ENCODE measurements at places on chromosomes 1 and 21. TPM values are rescaled to one million over a fixed set of nuclear protein-coding genes. Genes with fewer than 3 reads are reported as not detected.
A peak's percentile ranks its signal among the peaks of the same experiment; 100 is the strongest.

DNA sequence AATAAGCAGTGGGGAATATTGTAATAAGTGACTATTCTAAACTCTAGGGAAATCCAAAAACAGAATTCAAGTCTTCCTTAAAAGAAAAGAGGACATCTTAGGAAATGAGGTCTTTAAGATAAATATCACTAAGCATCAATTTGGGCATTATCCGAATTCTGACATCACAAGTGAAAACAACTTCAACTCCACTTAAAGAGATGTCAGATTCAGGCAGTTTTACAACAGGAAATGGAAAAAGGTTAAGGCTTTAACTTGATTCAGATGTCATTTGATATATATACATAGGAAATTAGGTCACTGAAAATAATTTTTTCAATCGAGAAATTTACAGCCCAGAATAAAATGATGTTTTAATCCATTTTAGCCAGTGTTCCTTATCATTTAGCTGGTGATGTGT is 435.4 kb downstream of the SETD4 start:
- DNase-seq, result no peak

DNA sequence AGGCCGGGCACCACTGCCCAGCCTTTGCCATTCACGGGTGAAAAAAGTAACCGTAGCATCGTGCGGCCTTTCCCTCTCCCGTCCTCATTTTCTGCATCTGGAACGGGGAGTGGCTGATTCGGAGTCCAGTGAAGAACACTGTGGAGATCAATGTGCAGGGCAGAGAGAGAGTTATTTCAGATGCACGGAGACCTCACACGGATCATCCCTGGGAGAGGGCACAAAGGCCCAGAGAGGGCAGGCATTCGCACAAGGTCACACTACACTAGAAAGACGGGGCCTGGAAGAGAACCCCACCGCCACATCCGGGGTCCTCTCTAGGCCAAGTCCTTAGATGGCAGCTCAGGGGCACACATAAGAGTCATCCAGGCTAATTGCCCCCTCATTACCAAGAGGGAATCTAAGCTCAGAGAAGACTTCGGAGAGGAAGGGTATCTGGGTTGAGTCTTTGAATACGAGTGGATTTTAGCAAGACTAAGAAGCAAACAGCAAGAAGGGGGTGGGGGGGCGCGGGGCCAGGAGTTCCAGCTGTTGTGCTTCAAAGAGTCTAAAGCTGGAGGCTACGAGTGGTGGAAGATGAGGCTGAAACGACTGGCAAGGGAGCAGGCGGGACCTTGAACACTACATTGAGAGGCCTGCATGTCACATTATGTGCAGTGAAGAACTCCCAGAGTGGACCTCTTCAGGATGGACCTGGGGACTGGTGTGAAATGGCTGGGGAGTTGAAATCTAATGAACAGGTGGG is 857 bp downstream of the GPX7 start:
- no peak for DNase-seq

- no peak for DNase-seq
Measured at GRCh38 chr21:28636752-28637691, 355.7 kb downstream of the LTN1 start.

The SLC2A5 gene
- 3.6 TPM for total RNA-seq

GRCh38 chr1:17045150-17045549 is 8.7 kb downstream of the SDHB start:
- no peak for DNase-seq

DNA sequence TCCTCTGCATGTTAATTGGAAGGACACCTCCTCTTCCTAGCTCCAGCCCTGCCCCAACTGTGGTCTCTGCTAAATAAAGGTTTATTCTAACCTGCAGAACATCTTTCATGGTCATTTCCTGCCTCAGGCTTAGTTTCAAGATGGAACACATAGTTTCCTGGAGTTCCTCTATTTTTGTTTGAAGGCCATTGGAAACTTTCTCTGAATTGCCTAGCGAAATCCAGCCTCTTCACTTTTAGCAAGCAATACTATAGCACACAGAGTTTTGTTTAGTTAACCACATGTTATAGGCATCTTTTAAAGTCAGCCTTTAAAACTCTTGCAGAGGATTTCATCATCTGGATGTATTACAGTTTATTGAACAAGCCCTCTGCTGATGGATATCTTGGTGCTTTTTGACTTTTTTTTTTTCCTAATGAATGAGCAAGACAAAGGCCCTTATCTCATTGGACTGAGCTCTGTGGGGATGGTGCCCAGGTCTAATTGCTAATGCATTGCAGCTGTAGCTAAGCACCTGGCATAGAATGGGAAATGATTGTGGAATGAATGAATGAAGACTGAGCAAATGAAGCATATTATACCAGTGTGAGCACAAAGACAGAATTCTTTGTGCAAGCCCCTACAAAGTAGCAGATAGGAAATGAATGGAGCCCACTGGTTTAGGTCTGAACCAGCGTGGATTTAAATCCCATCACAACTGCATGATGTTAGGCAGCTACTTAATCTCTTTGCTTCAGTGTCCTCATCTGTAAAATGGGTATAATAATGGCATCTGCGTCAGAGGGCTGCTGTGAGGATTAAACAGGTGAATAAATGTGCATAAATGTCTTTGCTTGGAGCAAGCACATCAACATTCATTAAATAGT is 641 bp upstream of the CFAP107 start:
- DNase-seq, result no peak

DNA sequence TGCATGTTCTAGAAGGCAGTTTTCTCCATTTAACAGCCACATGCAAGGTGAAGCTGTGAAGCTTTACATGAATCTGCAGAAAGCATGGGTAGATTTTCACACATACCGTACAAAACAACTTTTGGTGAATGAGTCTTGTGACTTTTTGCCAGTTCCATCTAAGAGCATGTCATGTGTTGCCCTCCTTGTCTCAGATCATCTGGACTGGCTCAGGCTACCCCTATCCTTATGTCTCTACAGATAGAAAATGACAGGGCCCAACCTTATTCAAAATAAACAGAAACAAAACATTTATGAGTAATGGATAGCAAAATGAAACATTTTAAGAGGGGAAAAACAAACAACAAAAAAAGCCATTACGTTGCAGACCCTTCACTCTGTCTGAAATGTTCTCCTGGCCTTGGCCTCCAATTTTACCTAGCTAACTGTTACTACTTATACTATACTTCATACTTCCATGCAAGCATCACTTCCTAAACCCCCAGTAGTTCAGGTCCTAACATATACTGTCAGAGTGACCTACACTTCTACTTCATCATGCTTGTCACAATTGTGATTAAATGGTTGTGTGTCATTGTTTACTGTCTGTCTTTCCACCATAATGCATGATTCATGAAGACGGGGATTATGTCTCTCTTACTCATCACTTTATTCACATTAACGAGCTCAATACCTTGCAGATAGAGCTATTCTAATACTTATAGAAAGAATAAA is 39.0 kb downstream of the LRRC8C start:
- no peak for DNase-seq

The PTCH2 gene
- total RNA-seq, result 0.43 TPM

DNA sequence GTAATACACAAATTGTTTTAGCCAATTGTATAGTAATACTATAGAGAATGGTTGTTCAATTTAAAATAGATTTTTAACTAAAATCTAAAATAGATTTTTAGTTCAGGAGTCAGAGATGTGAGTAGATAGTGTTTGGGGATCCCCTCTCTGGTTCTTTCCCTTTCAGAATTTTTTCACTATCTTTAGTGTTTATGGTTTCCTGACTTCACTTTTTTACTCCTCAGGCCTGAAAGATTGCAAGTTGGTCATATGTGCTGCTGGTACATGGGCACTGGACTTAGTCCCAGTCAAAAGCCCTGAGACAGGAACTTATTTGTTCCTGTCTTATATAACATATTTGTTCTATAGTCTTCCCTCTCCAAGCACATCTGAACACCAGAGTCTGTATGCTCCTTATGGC is 96.8 kb upstream of the ATP1B1 start:
- DNase-seq, result no peak

The CRABP2 gene
- not detected for total RNA-seq

DNA sequence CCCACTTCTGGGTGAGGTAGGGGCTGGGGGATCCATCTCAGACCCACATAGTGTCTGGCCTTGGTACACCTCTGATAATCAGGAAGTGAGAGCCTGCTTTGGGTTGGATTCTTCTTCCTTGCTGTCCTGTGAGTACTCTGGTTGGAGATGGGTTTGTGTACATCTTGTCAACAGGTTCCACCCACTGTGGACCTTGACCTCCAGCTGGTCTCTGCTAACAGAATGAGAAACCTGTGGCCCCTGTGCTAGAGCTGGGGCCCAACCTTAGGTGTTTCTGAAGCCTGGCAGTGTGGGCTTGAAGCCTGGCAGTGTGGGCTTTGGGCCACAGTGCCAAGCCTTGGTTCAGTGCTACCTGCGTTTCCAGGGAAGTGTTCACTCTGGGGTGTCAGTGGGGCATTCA is 2.6 kb downstream of the ZBTB48 start:
- no peak for DNase-seq

DNA sequence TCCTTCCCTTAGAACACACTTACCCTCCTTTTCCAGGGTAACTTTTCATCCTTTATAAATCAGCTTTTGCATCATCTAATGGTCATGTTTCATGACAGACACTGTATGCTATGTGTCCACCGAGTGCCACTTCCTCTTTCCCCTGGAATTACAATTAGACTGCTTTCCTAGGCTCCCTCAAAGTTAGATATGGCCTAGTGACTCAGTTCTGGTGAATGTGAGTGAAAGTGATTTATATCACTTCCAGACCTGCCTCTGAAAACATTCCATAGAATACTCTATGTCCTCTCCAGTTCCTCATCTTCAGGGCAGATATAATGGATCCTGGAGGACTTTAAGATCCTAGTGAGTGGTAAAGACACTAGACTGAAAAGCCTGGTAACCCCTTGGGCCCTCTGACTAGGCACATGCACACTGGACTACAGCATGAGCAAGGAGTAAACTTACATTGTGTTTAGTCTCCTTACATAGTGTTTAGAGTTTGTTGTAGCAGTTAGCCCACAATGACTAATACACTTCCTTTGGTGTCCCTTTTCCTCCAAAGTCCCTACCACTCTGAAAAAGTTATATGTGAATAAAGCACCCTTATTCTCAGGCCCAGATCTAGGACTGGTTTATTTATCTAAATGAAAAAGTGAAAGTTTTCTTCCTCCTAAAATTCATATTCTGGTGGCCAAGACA is 59.3 kb downstream of the GPR88 start:
- no peak for DNase-seq

DNA sequence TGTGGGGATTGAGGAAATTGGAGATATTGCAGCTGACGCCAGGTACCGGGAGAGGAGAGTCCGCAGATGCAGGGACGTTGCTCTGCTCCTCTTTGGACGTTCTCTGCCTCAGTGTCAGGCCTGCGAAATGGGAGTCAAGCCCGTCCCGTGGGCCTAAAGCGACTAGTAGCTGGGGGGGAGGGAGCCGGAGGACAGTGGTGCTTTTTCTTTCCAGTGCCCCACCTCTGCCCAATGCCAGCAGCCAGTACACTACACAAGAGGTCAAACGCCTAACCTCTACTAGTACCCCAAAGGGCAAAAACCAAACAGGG is 413.6 kb upstream of the ESRRG start:
- DNase-seq, result peak; percentile 27

The RNF186 gene
- not detected for total RNA-seq

DNA sequence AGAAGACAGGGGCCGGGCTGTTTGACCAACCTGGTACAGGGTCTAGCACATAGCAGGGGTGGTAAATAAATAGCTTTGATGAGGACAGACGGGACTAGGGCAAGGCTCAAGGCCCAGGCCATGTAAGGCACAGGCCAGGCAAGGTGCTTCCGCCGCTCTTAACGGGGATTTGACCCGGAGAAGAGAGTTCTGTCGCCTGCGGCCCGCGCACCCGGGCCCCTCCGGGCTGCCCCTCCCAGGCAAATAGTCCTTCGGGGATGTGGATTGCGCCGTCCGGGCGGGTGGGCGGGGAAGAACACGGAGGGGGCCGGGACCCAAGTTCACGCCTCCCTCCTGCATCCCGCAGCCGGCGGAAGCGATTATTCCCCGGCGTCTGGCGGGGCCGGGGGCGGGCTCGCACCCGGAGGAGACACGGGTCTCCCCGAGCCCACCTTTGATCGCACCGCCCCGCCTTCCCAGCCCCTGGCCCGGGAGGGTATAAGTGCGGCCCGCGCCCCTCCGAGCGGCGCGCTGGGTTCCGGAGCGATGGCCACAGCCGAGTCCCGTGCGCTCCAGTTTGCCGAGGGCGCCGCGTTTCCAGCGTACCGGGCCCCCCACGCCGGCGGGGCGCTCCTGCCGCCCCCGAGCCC is at the start of gene MIXL1:
Gene MIXL1 (plus strand): TSS at position 508 of the 629 bp plus-strand sequence. CDS start 18 bp downstream, at position 526.
- DNase-seq, result no peak

The HCRTR1 gene
- 0.49 TPM for total RNA-seq

The ATP6V1G3 gene
- not detected for total RNA-seq

GRCh38 chr21:20639026-20639425 is 359.2 kb upstream of the NCAM2 start:
- no peak for DNase-seq

The SSR2 gene
- total RNA-seq, result 79.9 TPM

- DNase-seq, result peak; percentile 76
Measured at GRCh38 chr1:230827081-230827681, 41.1 kb downstream of the C1orf198 start.

GRCh38 chr1:212108981-212109380 is 73.4 kb downstream of the DTL start:
- DNase-seq, result no peak

DNA sequence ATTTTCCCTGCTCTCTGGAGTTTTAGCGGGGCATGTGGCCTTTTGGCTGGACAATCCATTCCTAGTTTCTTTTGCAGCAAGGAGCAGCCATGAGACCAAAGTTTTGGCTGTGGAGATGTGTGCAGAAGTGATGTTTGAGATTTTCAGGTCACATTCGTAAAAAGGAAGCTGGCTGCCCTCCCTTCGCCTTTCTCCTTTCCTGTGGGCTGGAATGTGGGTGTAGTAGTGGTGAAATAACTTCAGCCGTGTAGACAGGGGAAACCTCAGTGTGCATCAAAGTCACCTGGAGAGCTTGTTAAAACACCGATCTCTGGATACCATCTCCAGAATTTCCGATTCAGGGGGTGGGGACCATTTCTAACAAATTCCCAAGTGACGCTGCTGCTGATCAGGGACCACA is 5.3 kb upstream of the GPR88 start:
- no peak for DNase-seq

- DNase-seq, result no peak
Measured at GRCh38 chr1:89285745-89286380, 13.2 kb upstream of the GBP5 start.

The RNU1-3 gene
- 4,572 TPM for total RNA-seq

The EDARADD gene
- total RNA-seq, result 1.6 TPM

DNA sequence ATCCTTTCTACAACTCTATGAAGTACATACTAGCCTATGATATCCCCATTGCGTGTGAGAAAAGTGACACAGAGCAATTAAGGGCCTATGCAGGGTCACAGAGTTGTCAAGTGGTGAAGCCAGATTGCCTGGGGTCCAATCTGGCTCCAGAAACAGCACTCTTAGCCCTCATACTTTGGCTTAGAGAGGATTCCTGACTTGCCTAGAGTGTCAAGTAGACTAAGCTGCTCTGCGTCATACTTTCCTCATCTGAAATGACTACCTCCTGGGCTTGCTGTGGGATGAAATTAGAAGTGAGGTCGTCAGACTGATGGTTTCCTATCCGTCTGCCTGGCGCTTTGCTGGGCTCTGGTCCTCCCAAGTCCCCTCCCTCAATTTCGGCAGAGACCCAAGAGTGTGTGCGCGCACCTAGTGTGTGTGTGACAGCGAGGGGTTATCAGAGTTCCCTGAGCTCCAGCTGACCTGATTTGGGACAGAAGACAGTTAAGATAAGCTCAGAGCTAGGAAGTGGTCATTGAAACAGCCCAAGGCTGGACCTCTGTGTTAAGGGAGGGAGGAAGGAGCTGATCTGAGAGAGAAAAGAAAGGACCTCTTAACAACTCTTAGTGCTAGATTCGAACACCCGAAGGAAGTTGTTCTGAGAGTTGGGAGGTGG is 5.4 kb upstream of the NUAK2 start:
- no peak for DNase-seq

- no peak for DNase-seq
Measured at GRCh38 chr1:162327144-162327787, 49.4 kb downstream of the SPATA46 start.
